ENCODE measurements at places on chromosomes 2 and 18.
A peak's percentile ranks its signal among the peaks of the same experiment; 100 is the strongest.

DNA sequence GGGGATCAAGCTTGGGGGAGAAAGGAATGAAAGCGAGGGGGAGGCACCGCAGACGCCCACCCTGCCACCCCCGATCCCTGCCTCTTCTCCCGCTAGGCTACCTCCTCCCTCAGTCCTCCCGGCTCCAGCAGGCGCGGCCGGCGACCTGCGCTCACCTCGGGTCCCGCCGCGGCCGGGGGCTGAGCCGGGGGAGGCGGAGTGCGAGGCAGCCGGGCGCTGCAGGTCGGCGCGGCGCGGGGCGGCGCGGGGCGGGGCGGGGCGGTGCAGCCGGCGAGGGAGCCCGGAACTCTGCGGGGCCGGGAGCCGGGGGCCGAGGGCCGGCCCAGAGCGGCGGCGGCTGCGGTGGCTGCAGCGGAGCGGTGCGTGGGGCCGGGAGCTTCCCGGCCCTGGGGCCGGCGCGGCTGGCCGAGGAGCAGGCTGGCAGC is 477 bp downstream of the ACVR1 start:
- DNase-seq = peak; percentile 47

DNA sequence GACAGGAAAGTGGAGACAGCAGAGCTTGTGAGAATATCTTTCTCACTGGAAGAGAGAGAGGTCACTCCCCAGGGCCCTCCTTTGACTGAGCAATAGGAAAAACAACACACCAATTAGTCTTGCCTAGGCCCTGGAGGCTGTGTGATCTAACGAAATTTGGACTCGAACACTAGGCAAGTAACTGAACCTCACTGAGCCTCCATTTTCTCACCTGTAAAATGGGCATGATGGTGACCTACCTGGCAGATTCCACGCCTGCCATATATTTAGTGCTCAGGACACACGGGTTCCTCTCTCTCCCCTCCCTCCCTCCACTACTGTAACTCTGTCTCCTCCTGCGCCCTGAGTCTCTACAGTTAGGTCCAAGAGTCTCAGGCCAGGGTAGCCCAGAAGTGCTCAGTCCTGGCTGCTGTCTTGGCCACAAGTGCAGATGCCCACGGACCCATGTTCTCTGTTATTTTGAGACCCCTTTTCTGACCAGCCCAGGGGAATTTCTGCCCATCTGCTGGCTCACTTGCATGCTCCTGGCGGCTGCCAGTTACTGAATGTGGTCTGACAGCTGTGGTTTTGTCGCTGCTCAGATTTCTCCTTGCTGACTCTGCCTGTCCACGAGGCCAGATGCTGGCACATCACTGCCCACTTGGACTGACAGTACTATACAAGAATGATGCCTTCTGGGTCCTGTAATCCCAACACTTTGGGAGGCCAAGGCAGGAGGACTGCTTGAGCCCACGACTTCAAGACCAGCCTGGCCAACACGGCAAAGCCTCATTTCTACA is 9.6 kb upstream of the GIGYF2 start:
- no peak for DNase-seq

DNA sequence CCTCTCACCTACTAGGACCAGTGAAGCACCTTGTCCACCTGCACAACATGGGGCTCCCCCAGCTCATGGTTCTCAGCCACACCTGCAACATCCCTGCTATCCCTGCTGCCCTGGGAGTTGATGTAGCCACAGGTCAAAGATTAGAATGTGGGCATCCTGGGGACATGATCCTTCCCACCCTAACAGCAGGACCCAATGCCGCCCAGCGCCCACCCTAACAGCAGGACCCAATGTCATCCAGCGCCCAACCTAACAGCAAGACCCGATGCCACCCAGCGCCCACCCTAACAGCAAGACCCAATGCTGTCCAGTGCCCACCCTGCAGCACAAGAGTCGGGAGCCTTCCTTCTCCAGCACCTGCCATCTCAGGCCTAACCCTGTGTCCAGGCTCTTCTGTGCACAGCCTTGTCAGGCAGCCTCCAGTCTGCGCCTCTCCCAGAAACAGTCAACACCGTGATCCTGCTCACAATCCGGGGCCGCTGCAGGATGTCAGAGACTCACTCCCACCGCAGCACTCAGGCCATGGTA is 237.3 kb upstream of the SALL3 start:
- DNase-seq = no peak

DNA sequence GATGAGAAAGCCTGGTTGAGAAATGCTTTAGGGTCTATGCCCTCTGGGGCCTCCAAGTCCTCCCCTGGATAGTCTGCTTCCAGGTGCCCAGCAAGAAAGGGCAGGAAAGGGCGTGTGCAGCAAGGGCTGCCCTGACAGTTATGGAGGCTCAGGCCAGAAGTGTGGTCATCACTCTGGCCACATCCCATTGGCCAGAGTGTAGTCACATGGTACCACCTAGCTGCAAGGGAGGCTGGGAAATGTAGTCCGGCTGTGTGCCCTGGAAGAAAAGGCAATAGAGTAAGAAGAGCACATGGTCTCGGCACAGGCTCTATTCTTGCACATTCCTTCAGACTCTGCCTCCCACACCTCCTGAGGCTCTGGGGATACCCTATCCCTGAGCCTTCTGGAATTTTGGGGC is 35.7 kb downstream of the ODC1 start:
- DNase-seq = no peak

DNA sequence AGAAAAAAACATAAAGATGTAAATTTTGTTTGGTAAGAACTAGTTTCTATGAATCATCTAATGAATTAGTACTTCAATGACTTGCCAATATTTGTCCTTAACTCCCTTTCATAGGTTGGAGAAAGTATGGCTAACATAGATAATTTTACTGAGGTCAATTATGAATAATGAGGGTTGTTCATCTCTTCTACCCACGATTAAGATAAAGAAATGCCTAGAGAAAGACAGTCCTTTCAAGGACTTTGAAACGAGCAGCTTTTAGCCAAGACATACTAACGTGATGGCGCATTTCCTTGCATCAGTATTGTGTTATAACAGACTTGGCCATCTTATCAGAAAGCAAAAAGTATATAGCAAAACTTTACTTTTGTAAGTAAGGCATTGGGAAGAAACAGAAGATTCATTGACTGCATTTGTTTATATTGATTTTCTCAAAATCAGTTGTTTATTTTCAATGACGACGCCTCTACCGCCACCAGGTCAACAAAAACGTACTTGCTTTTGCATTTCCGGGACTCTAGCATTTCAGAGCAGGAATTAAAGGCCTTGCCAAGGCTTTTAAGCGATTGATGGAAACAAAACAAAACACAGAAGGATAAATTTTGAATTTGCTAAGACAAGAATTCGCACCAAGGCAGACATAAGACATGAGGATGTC is 961 bp downstream of the RBM43 start:
- DNase-seq = no peak

- no peak for DNase-seq
Observed at GRCh38 chr2:149715005-149715592, 127.5 kb upstream of the MMADHC start.
